Kidney (tissue), 22 donors: ENCODE measurements at places on chromosomes 13 and 19. TPM values are rescaled to one million over a fixed set of nuclear protein-coding genes. Genes with fewer than 3 reads are reported as not detected.

DNA sequence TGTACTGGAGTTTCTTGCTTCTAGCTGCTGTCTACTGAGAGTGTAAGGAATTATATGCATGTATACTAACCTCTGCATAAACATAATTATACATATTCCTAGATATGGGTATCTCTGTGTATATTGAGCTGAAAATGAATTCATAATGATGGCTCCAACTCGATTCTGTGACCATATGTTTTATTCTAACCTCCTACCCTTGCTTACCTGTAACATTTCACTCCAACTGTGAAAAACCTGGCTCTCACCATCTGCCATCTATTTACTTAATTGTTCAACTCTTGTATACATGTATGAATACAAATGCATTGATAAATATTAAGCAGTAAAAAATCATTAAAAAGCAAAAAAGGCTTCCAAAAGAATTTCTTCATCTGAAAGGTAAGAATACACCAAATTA is 1729.5 kb upstream of the SPRY2 start:
- H3K36me3 ChIP-seq, result no peaks in the 10 kb centered on the region
- H3K4me3 ChIP-seq, result no peak overlapping the region
- no peaks in the 10 kb centered on the region for H3K27me3 ChIP-seq
- no peak overlapping the region for H3K27ac ChIP-seq
- H3K4me1 ChIP-seq, result no peaks in the 10 kb centered on the region
- no peak for DNase-seq

GRCh38 chr13:25059166-25059565 is 36.8 kb upstream of the PABPC3 start:
- H3K4me1 ChIP-seq, result no peaks in the 10 kb centered on the region
- no peak for DNase-seq
- no peaks in the 10 kb centered on the region for H3K27me3 ChIP-seq
- no peaks in the 10 kb centered on the region for H3K36me3 ChIP-seq
- no peak overlapping the region for H3K27ac ChIP-seq

- DNase-seq, result no peak
- H3K27ac ChIP-seq, result no peak overlapping the region
- H3K4me3 ChIP-seq, result no peak overlapping the region
Measured at GRCh38 chr13:113744197-113745000, 14.6 kb upstream of the TMEM255B start.

Gene GRIN2D
- 0.13 TPM for polyA plus RNA-seq

DNA sequence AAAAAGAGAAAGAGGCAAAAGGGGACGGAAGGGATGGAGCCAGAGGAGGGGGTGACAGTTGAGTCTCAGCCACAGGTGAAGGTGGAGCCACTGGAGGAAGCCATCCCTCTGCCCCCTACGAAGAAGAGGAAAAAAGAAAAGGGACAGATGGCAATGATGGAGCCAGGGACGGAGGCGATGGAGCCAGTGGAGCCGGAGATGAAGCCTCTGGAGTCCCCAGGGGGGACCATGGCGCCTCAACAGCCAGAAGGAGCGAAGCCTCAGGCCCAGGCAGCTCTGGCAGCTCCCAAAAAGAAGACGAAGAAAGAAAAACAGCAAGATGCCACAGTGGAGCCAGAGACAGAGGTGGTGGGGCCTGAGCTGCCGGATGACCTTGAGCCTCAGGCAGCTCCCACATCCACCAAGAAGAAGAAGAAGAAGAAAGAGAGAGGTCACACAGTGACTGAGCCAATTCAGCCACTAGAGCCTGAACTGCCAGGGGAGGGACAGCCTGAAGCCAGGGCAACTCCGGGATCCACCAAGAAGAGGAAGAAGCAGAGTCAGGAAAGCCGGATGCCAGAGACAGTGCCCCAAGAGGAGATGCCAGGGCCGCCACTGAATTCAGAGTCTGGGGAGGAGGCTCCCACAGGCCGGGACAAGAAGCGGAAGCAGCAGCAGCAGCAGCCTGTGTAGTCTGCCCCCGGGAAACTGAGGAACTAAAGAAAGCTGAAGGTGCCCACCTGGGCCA is 2.5 kb downstream of the POLR1G start:
- H3K4me3 ChIP-seq, result no peak overlapping the region
- no peak for DNase-seq
- peaks cover 4% of the 10 kb centered on the region for H3K36me3 ChIP-seq
- no peak overlapping the region for H3K27ac ChIP-seq

GRCh38 chr19:54967611-54968010 is 1.4 kb downstream of the NLRP2 start:
- H3K36me3 ChIP-seq, result no peaks in the 10 kb centered on the region
- DNase-seq, result no peak
- H3K4me1 ChIP-seq, result no peaks in the 10 kb centered on the region
- no peak overlapping the region for H3K27ac ChIP-seq
- H3K27me3 ChIP-seq, result no peaks in the 10 kb centered on the region

GRCh38 chr19:9705836-9706235 is 30.9 kb upstream of the ZNF562 start:
- no peak overlapping the region for H3K27ac ChIP-seq
- DNase-seq, result no peak
- H3K36me3 ChIP-seq, result no peaks in the 10 kb centered on the region

GRCh38 chr19:4279530-4280422 is 710 bp downstream of the SHD start:
- no peak overlapping the region for H3K4me3 ChIP-seq
- no peaks in the 10 kb centered on the region for H3K4me1 ChIP-seq
- H3K36me3 ChIP-seq, result no peaks in the 10 kb centered on the region
- no peaks in the 10 kb centered on the region for H3K27me3 ChIP-seq
- no peak for DNase-seq
- no peak overlapping the region for H3K27ac ChIP-seq

Gene RGL3
- polyA plus RNA-seq, result 56.9 TPM

DNA sequence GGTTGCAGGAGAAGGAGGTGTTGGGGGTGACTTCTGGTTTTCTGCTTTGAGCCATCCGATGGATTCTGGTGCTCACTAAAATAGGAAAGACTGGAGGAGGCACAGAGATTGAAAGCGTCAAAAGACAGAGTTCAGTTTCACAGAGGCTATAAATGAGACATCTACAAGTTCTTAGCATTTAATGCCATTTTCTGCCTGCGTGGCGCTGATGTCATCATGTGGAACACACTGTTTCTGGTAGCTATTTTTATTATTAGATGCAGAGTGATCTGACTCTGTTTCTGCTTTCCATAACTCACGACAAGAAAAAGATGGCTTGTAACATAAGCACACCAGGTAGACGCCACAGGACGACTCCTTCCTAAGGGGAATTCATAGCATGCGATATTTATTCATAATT is 3.3 kb upstream of the SLC39A3 start:
- no peak overlapping the region for H3K4me3 ChIP-seq
- H3K36me3 ChIP-seq, result no peaks in the 10 kb centered on the region
- peaks cover 6% of the 10 kb centered on the region for H3K4me1 ChIP-seq
- no peak for DNase-seq

- no peaks in the 10 kb centered on the region for H3K27me3 ChIP-seq
- no peaks in the 10 kb centered on the region for H3K36me3 ChIP-seq
- no peak overlapping the region for H3K27ac ChIP-seq
- H3K4me1 ChIP-seq, result no peaks in the 10 kb centered on the region
- H3K4me3 ChIP-seq, result no peak overlapping the region
- DNase-seq, result no peak
Measured at GRCh38 chr19:38234615-38235014, 10.6 kb upstream of the DPF1 start.

Gene MKNK2
- 67.2 TPM for polyA plus RNA-seq

Gene SPATA13
- polyA plus RNA-seq, result 12.3 TPM

- H3K27ac ChIP-seq, result no peak overlapping the region
- H3K36me3 ChIP-seq, result no peaks in the 10 kb centered on the region
- peaks cover 2% of the 10 kb centered on the region for H3K4me1 ChIP-seq
- no peak overlapping the region for H3K4me3 ChIP-seq
- H3K27me3 ChIP-seq, result no peaks in the 10 kb centered on the region
- no peak for DNase-seq
Measured at GRCh38 chr13:29819143-29819542, 31.3 kb downstream of the UBL3 start.

DNA sequence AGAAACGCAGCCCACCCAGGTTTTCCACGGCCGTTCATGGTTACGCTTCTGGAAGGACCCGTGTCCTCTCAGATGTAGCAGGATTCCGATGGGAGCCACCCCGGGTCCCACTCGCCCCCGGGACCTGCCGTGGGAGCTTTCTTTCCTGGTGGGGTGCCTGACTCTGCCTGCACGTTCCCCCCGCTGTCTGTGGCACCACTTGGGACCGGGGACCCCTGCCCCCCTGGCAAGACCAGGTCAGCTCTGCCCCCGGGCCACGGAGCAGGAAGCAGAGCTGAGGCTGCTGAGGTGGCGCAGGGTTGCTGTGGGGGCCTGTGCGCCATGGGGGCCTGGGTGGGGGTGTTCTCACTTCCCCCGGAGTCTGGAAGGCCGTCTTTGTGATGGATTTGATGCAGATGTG is 12.1 kb downstream of the CSNK1G2 start:
- no peak for DNase-seq
- H3K4me3 ChIP-seq, result no peak overlapping the region
- no peaks in the 10 kb centered on the region for H3K36me3 ChIP-seq
- no peak overlapping the region for H3K27ac ChIP-seq

- no peak overlapping the region for H3K27ac ChIP-seq
- DNase-seq, result no peak
- H3K4me3 ChIP-seq, result no peak overlapping the region
- peaks cover 3% of the 10 kb centered on the region for H3K4me1 ChIP-seq
- H3K27me3 ChIP-seq, result no peaks in the 10 kb centered on the region
Measured at GRCh38 chr13:76803831-76804230, 82.4 kb downstream of the KCTD12 start.

GRCh38 chr13:103945836-103946235 is 879.6 kb upstream of the SLC10A2 start:
- no peaks in the 10 kb centered on the region for H3K27me3 ChIP-seq
- H3K4me1 ChIP-seq, result no peaks in the 10 kb centered on the region
- no peaks in the 10 kb centered on the region for H3K36me3 ChIP-seq
- H3K4me3 ChIP-seq, result no peak overlapping the region
- DNase-seq, result no peak

GRCh38 chr13:113785051-113786010 is 26.3 kb downstream of the TMEM255B start:
- H3K4me1 ChIP-seq, result no peaks in the 10 kb centered on the region
- H3K4me3 ChIP-seq, result no peak overlapping the region
- DNase-seq, result peak; percentile 13
- no peaks in the 10 kb centered on the region for H3K27me3 ChIP-seq
- H3K36me3 ChIP-seq, result no peaks in the 10 kb centered on the region

- H3K4me1 ChIP-seq, result peaks cover 2% of the 10 kb centered on the region
- no peak for DNase-seq
Measured at GRCh38 chr13:36029166-36029565, 102.0 kb downstream of the DCLK1 start.

DNA sequence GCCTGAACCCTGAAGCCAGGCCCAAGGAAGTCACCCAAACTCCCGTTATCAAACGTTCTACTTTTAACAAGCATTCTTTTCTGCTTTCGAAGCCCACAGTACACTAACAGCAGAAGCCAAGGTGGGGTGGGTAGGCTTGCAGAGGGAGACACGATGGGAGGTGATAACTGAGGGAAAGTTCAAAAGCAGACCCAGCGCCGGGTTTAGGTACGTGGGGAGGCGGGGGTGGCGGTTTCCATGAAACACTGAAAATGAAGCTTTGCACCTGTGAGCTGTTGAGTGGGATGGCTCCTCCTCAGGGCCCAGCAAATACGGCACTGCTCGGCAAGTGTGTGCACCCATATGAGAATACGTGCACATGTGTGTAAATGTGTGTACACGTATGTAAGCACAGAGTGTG is 49.8 kb downstream of the KLF2 start:
- H3K4me3 ChIP-seq, result no peak overlapping the region
- H3K27me3 ChIP-seq, result no peaks in the 10 kb centered on the region
- H3K4me1 ChIP-seq, result peaks cover 31% of the 10 kb centered on the region
- no peak for DNase-seq
- H3K27ac ChIP-seq, result no peak overlapping the region

Gene ZNF772
- polyA plus RNA-seq, result 3.1 TPM

- no peak overlapping the region for H3K27ac ChIP-seq
- no peaks in the 10 kb centered on the region for H3K27me3 ChIP-seq
- no peak for DNase-seq
Measured at GRCh38 chr19:867301-867793, 7.9 kb downstream of the CFD start.

DNA sequence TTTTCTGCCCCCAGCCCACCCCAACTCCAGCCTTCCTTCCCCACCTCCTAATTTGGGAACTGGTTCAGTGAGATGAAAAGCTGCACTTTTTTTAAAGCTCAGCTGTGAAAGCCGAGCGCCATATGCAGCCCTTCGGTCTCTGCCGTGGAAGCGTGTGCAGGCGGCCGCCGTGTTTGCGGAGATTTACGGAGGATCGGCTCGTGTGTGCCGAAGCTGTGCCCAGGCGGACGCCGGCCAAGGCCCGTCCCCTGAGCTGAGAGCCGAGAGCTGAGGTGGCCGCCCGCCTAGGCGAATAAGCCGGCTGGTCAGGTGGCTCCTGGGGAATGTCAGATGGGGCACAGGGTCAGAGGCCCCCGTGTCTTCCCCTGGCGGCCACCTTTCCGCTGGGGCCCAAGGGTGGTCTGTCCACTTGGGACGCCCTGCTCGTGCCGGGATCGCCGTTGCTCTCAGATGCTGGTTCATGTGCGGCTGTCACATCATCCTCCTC is 78.7 kb downstream of the ZNF536 start:
- no peak for DNase-seq
- no peak overlapping the region for H3K27ac ChIP-seq
- no peak overlapping the region for H3K4me3 ChIP-seq

GRCh38 chr19:15466851-15467733 is 2.7 kb upstream of the RASAL3 start:
- no peak overlapping the region for H3K27ac ChIP-seq
- H3K4me1 ChIP-seq, result peaks cover 4% of the 10 kb centered on the region
- H3K36me3 ChIP-seq, result no peaks in the 10 kb centered on the region
- DNase-seq, result peak; percentile 29
- no peak overlapping the region for H3K4me3 ChIP-seq
- H3K27me3 ChIP-seq, result peaks cover 6% of the 10 kb centered on the region

Gene PLIN3
- 30.5 TPM for polyA plus RNA-seq

DNA sequence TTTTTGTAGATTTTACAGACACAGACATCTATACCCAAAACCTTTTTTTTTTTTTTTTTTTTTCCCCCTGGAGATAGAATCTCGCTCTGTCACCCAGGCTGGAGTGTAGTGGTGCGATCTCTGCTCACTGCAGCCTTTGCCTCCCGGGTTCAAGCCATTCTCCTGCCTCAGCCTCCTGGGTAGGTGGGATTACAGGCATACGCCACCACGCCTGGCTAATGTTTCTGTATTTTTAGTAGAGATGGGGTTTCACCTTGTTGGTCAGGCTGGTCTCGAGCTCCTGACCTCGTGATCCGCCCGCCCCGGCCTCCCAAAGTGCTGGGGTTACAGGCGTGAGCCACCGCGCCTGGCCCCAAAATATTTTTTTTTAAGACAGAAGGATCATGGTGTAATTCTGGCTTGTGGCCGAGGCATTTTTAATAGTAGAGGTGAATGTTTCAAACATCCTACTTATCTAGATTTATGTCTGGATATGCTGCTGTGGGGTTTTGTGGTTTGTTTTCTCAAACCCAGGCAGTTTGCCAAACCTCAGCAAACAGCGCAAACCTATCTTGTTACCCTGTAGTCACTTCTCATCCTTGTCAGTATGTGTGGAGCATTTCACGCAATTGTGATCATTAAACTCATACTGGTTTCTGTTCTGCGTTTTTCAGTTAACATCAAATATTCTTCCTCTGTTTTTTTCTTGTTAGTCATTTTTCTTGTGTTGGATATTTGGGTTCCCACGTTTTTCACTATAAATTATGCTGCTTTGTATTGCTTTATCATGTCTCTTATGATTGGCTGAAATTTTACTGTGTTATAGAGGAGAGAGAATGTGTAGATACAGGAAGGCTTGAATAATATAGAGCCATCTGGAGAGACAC is 36.2 kb upstream of the GARRE1 start:
- H3K36me3 ChIP-seq, result peaks cover 12% of the 10 kb centered on the region
- H3K4me3 ChIP-seq, result no peak overlapping the region
- peak; percentile 47 for DNase-seq
- H3K4me1 ChIP-seq, result no peaks in the 10 kb centered on the region
- H3K27ac ChIP-seq, result no peak overlapping the region
